ENCODE measurements at places on chromosomes 2 and 18.

- no peak for DNase-seq
Observed at GRCh38 chr2:29606104-29607037, 315.0 kb downstream of the ALK start.

GRCh38 chr2:36404754-36405153, 49.2 kb downstream of the CRIM1 start:
- no peak for DNase-seq

DNA sequence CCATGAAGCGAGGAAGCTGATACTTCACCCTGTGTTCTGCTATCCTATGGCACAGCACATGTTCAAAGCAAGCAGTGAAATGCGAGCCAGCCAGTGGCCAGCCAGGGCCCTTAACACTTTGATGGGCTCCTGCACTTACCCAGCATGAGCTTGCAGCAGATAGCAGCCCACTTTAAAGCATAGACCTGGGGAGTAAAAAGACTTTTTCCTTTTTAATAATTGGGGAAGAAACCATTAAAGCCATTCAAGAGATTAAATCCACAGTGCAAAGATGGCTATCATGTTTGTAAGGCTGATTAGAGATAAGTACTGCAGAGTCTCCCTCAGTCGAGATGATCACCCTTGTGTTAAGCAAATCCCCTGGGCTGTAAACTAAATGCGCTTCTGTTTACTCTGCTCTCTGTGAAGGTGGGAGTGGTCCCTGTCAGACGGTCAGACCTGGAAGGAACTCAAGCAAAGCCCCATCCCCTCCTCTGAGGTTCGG, 15.7 kb downstream of the CCBE1 start:
- no peak for DNase-seq

DNA sequence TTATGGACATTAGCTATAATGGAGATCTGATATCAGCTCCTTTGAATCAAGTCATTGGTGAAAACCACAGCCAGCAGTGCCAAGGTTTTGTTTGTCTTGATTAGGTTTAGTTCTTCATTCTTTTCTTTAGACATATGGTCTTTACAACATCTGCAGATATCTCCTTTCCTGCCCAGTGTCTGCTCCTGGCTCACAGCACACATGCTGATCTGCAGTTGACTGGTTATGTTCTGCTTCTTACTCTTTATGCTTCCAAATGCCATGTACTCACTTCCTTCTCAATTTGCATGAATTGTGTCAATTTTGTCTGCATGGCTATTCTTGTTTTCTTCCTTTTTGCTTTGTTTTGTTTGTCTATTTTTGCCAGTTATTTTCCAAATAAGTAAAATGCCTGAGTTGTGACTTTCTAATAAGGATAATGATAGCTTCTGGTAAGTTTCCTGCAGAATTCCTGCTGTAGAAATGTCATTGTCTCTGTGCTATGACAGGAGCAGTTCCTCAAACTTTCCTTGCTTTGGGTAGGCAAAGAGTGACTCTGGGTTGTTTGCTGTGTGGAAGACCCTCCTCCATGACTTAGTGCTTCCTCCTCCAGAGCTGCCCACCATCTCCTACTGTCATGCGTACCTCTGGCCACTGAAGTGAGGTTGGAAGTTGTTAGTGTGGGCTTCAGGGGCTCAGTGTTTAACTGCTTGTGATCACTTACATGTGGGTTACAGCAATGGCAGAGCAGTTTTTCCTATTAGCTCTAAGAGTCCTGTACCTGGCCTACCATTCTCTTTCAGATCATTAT, 8.2 kb downstream of the ARHGAP25 start:
- no peak for DNase-seq

DNA sequence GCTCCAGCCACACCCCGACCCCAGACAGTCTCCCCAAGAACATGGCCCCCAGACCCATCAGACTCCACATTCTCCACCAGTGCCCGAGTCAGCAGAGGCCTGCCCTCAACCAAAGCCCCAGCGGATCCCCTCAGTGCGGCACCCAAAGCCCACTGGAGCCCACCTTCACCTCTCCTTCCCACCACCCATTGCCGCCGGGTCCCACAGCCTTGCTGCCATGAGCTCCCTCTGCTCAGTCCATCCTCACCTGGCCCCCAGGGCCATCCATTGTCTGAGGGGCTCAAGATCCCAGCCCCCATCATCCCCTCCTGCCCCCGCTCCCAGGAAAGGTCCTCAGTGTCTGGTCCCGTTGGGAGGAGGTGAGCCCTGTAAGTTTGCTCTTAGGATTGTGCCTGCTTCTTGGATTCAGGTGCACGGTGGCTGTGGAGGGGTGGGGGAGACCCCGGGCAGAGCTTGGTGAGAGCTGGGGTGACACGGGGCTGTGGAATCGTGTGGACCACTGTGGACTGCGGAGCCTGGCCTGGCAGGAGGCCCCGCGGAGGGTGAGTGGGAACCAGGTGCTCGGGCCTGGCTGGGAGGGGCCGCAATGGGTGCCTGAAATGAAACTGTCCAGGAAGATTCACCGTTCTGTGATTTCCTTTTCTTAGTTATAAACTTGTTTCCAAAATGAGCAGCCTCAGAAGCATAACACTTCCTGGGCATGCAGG, 32.7 kb upstream of the GPC1 start:
- DNase-seq: no peak

DNA sequence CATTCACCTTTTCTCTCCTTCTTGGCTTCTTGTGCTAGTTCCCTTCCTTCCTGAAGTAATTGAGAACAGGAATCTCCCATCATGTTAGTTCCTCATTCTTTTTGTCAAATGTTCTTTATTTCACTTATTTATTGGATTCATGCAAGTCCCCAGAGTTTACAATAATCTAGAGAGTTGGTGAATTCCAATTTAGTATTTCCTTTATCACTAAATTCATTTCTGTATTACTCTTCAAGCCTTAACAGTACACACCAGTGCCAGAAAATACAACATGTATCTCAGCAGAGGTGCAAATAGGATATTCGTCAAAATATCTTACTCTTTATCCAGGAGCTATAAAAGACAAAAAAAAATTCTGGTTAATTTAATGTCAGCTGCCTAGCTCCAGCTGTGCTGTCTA, 121.9 kb upstream of the SETBP1 start:
- DNase-seq: no peak

GRCh38 chr2:145751629-145752028, 1231.7 kb upstream of the ZEB2 start:
- DNase-seq: peak; percentile 8

GRCh38 chr18:37272226-37272625, 293.4 kb downstream of the CELF4 start:
- no peak for DNase-seq

DNA sequence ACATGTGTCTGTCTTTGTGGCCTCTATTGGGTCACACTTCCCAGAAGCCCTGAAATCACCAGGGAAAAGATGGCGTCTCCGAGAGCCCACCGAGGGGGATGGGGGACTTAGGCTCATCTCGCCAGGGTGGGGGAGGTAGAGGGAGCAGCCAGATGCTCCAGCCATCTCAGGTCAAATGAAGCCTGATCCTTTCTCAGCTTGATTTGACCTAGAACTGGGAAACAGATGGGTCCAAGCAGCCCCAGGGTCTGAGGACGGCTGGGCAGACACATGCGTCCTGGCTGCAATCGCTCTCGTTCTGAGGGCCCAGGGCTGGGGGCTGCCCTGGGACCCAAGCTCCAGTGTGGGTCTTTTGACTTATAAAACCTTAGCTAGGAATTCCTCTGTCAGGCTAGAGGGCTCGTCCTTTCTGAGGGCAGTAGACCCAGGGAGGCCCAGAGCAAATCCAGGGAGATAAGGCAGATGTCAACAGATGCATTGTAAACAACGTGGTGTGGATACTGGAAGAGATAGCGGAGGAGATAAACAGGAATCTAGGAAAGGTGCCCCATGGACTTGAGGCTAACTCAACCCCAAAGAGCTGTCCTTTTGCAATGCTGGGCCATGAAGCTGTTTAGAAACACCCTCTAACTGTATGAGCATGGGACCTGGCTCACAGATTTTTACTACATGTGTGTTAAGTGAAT, 127.7 kb downstream of the MYCN start:
- no peak for DNase-seq

- DNase-seq: no peak
Observed at GRCh38 chr2:222521099-222521498, 96.8 kb downstream of the SGPP2 start.

DNA sequence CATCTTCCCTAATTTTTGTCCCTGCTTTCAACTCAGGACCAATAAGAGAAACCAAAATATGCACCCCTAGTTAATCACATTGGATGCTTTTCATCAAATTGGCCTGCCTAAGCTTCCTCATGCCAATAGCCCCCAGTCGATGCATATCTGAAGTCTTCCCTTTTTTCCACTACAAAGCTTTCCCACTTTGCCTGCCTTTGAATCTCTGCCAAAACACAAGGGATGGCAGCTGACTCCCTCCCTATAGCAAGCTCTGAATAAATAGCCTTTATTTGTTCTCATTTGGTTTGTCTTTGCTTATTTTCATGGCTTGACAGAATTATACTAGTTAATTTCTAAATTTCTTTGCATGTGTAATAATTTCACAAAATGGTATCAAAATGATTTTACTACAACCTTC, 621.2 kb downstream of the MBD2 start:
- DNase-seq: no peak

GRCh38 chr2:23545811-23546210, 160.8 kb downstream of the KLHL29 start:
- DNase-seq: no peak

DNA sequence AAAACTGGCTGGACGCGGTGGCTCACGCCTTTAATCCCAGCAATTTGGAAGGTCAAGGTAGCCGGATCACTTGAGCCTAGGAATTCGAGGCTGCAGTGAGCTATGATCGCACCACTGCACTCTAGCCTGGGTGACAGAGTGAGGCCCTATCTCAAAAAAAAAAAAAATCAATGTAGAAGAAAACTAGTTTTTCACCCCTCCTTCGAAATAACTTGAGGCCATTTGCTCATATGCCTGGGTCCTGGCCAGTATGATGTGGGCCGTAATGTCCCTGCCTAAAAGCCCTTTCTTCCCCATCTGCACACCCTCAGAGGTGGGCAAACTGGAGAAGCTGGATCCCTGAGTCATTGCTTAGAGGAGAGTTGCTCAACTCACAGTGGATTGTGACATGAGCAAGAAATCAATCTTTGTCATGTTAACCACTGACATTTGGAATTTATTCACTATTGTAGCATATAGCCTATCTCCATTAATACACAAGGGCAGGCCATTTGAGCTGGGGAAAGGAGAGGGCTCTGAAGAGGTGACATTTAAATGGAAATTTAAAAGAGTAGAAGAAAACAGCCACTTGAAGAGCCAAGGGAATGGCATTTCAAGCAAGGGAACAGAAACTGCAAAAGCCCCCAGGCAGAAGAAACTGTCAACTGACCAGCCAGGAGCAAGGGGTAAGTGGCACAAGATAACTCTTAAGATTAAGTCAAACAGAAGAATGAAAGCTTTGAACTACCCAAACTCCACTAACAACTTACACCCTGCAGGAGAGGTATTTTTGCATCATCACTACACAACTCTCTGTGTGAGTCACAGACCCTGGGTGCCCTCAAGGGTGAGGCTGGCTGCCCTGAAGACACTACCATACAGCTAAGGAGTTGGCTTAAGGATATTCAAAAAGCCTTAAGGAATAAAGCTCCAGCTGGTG, 7.6 kb upstream of the METTL21A start:
- DNase-seq: no peak

DNA sequence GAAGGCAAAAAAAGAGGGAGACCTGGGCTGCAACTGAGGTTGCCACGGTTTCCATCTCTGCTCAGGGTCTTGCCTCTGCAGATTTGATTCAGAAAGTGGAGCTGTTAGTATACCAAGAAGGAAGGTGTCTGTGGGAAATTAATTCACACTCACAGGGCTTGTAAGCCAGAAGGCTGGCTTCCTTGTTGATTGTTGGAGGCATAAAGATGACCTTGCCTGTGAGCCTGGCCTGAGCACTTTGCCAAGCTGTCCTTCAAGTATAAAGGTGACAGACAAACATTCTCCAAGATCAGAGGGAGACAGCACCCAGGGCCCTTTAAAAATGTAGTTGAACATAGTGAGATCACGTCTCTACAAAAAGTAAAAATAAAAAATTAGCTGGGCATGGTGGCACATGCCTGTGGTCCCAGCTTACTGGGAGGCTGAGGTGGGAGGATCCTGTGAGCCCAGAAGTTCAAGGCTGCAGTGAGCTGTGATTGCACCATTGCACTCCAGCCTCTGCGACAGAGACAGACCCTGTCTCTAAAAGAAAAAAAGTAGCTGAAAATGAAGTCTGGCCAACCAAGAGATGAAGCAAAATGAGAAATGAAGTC, 91.2 kb upstream of the UXS1 start:
- DNase-seq: no peak

DNA sequence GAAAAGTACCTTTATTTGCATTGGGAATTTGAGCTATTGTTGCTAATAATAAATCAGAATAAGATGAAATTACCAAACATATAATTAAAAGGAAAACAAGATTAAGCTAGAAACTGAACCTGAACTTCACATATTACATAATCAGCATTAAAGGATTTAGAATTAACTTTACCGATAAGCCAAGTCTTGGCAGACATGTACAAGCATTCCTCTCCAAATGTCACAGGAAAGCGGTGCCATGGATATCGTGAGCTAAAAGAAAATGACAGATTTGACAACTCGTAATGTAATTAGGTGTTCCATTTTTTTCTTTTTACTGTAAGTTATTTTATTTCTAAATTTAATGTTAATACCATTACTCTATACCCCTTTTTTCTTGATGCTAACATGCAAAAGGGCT, 55.1 kb upstream of the CD302 start:
- DNase-seq: no peak

- no peak for DNase-seq
Observed at GRCh38 chr2:154554046-154554445, 144.4 kb upstream of the KCNJ3 start.

- DNase-seq: no peak
Observed at GRCh38 chr2:20575935-20576597, 74.8 kb downstream of the HS1BP3 start.

GRCh38 chr2:38534746-38535403, 67.9 kb downstream of the HNRNPLL start:
- DNase-seq: no peak

- no peak for DNase-seq
Observed at GRCh38 chr2:118584062-118584749, 263.2 kb downstream of the EN1 start.

GRCh38 chr2:232611559-232612218, 21.7 kb upstream of the EFHD1 start:
- peak; percentile 67 for DNase-seq

DNA sequence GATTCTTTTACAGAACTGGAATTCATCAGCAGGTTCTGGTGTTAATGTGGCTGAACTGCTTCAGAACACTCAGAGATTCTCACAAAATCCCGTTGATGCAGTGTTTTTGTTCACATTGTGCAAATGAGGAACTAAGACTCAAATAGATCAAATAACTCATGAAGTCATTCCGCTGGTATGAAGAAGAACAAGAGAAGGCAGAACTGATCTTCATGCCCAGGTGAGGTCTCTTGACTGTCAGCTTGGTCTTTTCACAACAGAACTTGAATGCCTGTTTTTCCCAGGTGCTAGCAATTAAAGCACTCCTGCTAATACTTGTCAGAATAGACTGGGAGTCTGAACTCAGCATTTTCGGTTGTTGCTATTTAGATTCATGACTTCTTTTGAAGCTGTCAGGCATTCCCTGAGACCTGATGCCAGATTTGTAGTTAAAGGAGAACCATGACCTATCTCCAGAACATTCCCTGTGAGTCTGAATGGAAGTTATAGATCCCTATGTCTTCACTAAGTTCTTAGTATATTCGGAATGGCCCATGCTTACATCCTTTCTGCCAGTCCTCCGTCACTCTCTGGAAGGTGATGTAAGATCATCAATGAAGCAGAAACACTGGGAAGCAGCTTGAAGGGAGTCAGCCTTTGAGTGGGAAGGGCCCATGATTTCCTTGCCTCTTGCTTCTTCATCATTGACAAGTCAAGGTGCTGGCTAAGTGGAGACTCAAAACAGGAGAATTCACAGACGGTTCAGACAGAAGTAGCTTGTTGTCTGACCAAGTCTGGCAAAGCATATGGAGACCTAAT, 155.7 kb downstream of the MTCL1 start:
- no peak for DNase-seq
